ENCODE measurements at places on chromosomes 3 and 15. TPM values are rescaled to one million over a fixed set of nuclear protein-coding genes. Genes with fewer than 3 reads are reported as not detected.

The GNAT1 gene
- not detected for total RNA-seq

The FGD5 gene
- total RNA-seq = 0.12 TPM

The KCNAB1 gene
- total RNA-seq = not detected

- DNase-seq = no peak
Measured at GRCh38 chr3:156594219-156594683, 39.3 kb upstream of the SSR3 start.

DNA sequence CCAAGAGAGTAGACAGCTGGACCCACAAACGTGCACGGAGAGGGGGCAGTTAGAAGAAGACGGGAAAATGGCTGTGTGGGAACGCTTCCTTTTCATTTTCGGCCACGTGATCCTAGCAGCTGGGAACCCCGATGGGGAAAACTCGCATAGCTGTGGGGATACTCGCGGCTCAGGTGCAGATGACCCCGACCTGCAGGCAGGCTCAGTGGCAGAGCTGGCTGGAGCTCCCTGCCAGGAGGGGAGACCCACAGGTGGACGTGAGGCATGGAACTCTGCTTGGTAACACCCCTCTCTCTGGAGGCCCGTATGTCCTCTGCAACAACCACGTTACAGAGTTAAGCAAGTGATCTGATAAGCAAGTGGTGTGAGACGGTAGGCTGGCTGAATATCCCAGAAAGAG is 84.6 kb upstream of the SNRPA1 start:
- DNase-seq = no peak

DNA sequence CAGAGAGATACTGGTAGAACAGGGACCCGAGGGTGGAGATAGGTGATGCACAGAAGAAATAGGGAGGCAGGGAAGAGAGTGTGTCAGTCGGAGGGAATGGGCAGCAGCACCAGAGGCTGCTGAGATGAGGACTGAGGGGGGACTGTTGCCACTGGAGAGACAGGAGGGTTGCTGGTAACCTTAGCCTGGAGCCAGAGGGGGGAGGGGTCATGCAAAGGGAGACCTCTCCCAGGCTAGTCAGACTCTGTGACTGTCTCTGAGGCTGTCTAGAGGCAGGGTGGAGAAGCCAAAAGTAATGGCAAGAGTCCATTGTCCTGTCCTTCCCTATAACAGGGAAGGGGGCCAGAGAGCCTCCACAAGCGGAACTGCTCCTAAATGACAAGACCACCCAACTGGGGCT is 2.1 kb upstream of the DLEC1 start:
- no peak for DNase-seq

DNA sequence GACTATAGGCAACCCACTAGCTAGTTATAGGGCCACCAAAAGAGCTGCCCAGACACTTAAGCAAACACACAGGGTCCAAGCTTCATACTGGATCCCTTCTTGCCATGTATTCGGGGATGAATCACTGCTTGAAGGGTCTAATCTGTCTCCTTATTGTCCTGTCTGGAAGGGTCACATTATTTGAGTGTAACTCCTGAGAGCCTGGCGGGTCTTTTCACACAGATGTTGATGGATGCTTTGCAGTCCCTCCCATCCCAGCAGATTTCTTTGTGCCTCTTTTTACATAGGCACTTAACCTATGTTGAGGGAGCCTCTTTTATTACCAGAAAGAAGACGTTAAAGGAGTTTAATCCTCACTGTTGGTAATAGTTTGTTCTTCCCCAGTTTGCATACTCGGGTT is 56.6 kb downstream of the BBX start:
- DNase-seq = no peak

All from activated CD4-positive, alpha-beta memory T cell treated with anti-CD3 and anti-CD28 coated beads for 36 hours (primary cell).